ENCODE measurements at places on chromosomes 1 and 21.

GRCh38 chr1:218677026-218677425 is 331.9 kb downstream of the TGFB2 start:
- no peak for DNase-seq

GRCh38 chr1:23124259-23125026 is 44.2 kb downstream of the LUZP1 start:
- no peak for DNase-seq

DNA sequence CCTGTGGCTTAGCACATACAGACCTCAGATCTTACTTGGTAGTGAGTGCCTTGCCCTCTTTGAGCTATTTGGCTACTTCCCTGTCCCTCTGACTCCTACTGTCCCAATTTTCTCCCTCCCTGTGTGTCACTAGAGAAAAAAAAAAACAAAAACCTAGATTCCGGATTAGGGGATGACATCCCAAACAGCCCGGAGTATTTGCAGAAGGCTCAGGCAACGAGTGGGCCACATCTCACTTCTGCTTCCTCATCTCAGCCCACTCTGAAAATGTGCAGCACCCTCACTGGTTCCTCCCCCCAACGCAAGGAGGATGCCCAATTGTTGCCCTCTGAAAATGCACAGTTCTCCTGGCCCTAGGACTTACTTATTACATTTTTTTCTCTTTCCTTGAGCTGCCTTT is 4.9 kb downstream of the NHLH1 start:
- DNase-seq = no peak

- DNase-seq = no peak
Measured at GRCh38 chr1:206753141-206753540, 17.4 kb upstream of the IL19 start.

GRCh38 chr1:159177272-159177907 is 6.0 kb downstream of the CADM3 start:
- DNase-seq = no peak

DNA sequence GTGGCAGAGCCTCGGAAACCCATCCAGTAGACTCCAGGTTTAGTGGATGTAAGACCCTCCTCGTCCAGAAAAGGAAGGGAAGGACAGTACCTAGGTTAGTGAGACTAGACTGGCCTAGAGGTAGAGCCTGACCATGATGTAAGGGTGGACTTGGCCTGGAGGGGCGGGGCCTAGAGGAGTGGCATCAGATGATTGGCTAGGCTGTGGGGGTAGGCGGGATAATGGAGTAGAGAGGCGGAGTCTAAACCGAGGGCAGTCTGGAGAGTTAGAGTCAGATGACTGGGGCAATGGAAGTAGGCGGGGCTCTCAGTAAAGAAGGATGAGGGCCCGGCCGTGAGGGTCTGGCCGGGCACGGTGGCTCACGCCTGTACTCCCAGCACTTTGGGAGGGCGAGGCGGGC is 70.1 kb downstream of the EPHB2 start:
- no peak for DNase-seq

GRCh38 chr21:45323487-45324311 is 36.0 kb upstream of the POFUT2 start:
- no peak for DNase-seq

DNA sequence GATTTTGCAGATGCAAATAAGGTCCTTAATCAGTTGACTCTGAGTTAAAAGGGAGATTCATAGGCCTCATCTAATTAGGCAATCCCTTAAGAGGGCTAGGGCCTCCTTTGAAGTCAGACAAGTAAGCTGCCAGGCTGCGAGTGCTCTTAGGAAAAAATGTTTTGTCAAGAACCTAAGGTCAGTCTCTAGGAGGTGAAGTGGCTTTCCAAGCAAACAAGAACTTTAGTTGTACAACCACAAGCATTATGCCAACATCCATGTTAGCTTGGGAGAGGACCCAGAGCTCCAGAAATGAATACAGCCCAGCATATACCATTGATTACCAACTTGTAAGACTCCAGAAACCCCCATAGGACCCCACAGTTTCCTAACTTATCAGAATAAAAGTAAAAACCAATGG is 1366.2 kb downstream of the PLA2G4A start:
- no peak for DNase-seq

DNA sequence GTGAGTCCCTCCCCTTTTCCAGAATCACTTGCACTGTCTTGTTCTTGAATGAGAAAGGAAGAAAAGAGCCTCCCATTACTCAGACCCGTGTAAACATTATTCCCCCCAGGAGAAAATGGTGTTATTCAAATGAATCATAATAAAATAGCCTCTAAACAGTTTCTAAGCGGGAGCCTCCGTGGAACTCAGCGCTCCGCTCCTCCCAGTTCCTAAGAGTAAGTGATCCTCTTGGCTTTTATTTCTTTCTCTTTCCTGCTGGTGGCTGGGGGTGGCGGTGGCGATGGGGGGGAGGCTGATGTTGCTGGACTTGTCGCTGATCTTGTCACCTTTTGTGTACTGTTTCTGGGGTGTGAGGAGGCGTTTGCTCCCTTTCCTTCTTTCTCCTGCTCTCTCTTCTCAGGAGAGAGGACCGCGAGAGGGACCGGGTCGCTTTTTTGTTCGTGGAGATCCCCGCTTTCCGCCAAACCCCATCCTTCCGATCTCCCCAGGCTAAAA is 781 bp downstream of the PROX1 start:
- no peak for DNase-seq

Measured in epithelial cell of prostate (primary cell).